ENCODE measurements at places on chromosomes 5 and 9.

DNA sequence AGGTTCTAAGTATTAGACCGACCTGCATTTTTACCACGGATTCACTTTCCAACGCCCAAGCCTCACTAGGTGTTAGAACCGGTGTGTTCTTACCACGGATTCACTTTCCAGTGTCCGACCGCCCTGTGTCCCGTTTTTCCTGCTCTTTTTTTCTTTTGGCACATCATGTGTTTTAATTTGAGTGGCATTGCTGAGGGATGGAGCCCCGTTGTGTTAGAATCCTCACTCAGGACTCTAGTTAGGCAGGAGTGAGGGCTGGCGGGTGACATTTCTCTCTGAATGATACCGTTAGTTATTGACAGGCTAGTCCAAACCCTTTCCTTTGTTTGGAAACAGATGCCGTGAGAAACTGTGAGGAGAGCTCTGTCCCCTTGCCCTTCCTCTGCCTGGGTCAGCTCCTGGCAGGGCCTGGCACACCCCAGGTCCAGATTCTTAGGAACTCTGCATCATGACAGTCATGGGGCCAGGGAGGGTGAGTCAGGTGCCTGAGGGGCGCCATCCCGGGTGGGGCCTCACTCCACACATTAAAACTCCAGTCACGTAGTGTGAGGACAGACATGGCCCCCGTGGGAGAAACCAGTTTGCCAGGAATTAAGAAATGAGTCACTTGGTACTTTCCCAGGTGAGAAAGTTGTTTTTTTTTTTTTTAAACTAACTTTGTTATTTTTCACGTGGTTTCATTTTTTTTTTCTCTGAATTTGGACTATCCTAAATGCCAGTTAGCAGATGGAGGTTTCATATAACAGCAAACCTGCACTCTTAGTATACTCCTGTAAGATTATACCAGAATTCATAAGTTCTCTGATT is 15.8 kb downstream of the EXOC3 start:
- DNase-seq, result peak; percentile 56

GRCh38 chr5:15664961-15665360 is 165.0 kb downstream of the FBXL7 start:
- no peak for DNase-seq

DNA sequence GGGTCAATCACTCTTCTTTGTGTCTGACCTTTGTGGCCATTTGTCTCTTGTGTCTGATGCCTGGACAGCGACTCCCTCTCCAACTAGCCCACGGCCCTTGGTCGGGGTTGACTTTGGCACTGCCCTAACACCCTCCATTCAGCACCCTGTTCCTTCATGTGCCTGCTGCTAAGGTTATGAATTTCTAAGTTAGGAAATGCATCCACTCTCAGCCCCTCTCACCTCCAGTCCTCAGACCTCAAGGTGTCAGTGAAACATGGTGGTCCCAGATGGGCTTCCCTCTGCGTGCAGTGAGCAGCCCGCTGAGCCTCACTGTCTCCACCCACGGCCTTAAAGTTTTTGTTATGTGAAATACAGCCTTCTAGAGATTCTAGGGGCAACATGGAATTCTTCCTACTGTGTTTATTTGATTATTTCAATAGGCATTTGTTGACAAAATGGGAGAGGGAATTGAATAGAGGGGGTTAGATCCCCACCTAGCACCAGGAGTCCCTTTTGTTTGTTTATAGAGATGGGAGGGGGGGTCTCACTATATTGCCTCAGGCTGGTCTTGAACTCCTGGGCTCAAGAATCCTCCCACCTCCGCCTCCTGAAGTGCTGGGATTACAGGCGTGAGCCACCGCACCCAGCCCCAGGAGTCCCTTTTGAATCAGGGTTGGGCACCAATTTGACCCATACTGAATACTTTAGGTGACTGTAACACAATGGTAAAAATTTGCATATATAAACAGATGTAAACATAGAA is 1.6 kb upstream of the GLIPR2 start:
- no peak for DNase-seq

GRCh38 chr5:104643320-104643719 is 1080.7 kb upstream of the NUDT12 start:
- DNase-seq, result no peak

- DNase-seq, result no peak
Observed at GRCh38 chr9:129446828-129447550, 173.9 kb downstream of the C9orf50 start.

- DNase-seq, result no peak
Observed at GRCh38 chr9:74742792-74743730, 144.7 kb downstream of the TRPM6 start.

DNA sequence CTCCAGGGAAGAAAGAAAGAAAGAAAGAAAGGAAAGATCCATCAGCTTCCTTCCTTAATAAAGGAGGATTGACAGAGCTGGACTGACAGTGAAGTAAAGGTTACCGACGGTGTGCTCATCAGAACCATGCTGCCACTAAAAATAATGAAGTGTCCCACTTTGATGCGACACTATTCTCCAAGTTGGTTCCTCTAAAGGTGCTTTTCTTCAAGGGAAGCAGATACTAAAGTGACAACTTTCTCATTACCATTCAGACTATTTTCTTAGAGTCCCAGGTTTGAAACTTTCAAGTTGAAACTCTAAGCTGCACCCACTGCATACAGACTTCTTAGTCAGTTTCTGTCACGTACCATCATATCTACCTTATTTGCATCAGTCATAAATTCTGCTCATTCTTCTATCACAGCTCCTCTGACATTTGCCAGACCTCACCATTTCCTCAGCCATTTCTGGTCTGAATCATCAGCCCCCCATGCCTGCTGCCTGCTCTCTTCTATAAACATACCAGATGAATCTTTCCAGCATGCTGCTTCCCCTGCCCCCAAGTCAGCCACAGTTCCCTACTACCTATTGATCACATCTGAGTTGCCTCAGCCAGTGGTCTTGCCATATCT is 177.6 kb downstream of the DEPDC1B start:
- peak; percentile 87 for DNase-seq

GRCh38 chr5:63043792-63044191 is 465.2 kb downstream of the LRRC70 start:
- no peak for DNase-seq

GRCh38 chr9:113918697-113919350 is 42.7 kb downstream of the ZNF618 start:
- DNase-seq, result no peak

- DNase-seq, result peak; percentile 58
Observed at GRCh38 chr5:109695005-109695926, 5.5 kb downstream of the MAN2A1 start.

- DNase-seq, result no peak
Observed at GRCh38 chr5:119578937-119579336, 50.4 kb upstream of the FAM170A start.

DNA sequence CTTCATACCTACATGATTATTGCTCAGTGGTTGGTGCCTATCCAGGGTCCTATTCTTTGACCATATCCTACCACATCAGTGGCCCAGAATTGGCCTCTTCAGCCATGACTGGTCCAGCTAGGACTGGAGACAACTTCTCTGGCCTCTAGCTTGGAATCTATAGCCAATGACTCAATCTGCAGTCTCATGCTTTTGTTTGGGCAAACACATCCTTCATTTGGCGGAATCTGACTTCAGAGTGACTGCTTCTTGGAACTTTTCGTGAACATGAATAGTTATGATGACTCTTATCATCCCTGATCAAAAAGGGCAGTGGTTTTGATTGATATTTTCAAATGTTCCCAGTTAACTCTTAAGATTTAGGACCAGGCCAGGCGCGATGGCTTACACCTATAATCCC is 134.1 kb downstream of the PAPPA start:
- DNase-seq, result no peak

DNA sequence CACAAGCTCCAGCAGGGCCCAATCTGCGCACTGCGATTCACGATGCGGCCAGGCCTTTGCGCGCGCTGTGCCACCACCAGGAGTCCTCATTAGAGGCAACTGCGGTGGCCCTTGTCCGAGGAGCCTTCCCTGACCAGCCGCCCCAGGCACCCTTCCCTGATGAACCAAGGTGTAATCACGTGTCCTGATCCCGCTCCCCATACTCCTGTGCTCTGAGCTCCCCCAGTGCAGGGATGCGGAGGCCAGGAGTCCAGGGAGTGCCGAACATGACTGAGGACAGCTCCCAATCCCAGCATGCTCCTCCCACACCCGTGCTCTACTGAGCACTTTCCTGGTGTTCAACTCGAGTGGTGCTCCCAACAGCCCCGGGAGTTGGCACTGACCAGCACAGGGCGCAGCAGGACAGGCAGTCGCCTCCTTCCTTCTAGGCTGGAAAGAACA is 134.8 kb downstream of the ZNF354C start:
- DNase-seq, result no peak

DNA sequence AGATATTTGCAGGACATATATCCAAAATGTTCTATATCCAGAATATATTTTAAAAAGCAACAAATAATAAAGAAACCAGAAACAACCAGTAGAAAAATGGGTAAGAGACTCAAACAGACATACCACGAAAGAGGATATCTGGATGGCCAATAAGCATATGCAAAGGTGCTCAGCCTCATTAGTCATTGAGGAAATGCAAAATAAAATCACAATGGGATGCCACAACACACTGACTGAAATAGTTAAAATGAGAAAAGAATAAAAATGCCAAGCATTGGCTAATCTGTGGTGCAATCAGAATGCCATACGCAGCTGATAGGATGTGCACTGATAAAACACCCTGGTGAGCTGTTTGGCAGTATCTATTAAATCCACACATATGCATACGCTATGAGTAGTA is 265.8 kb upstream of the ANKH start:
- DNase-seq, result no peak

GRCh38 chr5:105145152-105145551 is 1582.6 kb upstream of the NUDT12 start:
- no peak for DNase-seq

- no peak for DNase-seq
Observed at GRCh38 chr9:118618849-118619248, 750.4 kb downstream of the BRINP1 start.

DNA sequence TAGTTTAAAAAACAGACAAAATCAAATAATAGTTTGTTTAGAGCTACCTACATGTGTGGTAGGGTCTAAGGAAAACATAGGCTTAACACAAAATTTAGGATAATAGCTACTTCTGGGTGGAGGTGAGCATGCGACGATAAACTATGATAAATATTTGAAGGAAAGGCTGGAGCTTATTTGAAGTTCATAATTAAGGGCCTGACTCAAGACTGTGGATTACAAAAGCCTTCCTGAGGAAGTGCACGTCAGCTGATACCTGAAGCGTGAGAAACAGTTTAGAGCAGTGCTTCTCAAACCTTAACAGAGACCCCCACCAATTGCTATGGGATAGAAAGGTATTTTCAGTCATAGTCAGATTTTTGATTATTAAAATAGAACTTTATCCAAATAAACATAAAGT is 20.4 kb upstream of the UBLCP1 start:
- DNase-seq, result no peak

DNA sequence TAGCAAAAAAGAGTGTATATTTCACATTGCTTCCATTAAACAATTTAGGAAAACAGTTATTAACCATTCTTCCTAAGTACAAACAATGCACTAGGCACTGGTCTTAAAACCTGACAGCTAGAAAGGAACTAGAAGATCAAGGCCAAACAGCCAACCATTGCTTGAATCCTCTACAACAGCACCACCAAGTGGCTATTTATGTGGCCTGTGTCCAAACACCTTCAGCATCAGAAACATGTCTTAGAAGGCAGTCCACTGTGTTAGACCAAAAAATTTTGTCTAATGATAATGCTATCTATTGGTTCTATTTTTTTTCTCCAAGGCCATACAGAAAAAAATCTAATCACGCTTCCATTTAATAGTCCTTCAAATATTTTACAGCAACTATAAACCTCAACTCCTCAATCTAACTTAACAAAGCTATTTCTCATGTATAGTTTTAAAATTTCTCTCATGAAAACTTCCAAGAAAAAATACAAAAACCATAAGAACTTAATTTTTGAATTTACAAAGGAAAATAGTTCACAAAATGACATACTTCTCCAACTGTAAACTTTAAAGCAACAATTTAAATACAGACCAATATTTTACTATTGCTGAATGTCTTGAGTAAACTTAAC is 36.1 kb downstream of the CAAP1 start:
- peak; percentile 45 for DNase-seq

DNA sequence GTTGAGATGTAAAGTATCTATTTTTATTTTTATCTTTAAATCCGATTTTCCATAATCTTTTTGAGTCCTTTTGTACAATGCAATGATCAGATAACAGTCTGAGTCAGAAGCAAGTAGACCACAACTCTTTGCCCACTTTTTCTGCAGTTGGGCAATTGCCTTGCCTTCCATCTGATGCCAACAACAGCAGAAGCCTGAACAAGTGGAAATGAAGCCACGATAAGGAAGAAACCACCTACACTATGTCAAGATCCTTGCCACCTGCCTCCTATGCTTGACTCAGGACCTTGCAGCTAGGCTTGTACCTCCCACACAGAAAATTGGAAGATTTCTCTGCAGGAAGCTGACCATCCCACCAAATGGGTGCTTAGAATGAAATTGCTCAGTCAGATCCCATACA is 78.6 kb downstream of the ANXA1 start:
- DNase-seq, result no peak

- DNase-seq, result no peak
Observed at GRCh38 chr5:108801776-108802175, 54.1 kb downstream of the FER start.

- no peak for DNase-seq
Observed at GRCh38 chr5:21774281-21774680, 1078.9 kb downstream of the CDH12 start.

DNA sequence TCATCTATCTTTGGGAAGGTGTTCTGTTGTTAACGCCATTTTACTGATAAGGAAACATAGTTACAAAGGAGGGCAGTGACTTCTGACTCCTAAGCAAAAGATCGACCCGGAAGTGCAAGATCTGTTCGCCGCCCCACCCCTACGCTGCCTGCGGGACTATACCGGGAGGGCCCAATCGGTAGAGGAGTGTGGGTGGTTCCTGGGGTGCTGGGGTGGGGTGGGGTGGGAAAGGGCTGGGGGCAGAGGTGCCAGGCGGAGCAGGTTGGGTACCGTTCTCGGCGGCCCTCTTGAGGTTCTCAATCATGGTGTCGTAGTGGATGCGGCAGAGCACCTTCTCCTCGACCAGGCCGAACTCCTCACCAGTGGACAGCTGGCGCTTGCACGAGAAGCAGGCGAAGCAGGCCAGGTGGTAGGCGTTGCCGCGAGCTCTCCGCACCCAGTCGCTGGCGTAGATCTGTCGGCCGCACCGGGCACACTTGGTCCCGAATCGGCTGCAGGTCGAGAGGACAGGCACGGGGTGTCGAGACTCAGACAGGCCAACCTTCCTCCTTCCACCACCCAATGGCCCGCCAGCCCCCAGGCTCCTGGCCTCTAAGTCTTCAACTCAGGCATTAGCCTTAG is 11.8 kb downstream of the LHX6 start:
- DNase-seq, result no peak

- no peak for DNase-seq
Observed at GRCh38 chr5:179301796-179302195, 43.5 kb downstream of the ADAMTS2 start.

- DNase-seq, result no peak
Observed at GRCh38 chr9:15104826-15105420, 194.7 kb upstream of the FREM1 start.

- DNase-seq, result no peak
Observed at GRCh38 chr9:131240047-131240921, 36.0 kb downstream of the FAM78A start.

- no peak for DNase-seq
Observed at GRCh38 chr9:97578846-97579245, 54.3 kb downstream of the TSTD2 start.
